Muscle of back (tissue), 13 donors: ENCODE measurements at places on chromosomes 7 and 10. TPM values are rescaled to one million over a fixed set of nuclear protein-coding genes. Genes with fewer than 3 reads are reported as not detected.

The OR2A1 gene
- polyA plus RNA-seq, result 0.19 TPM

DNA sequence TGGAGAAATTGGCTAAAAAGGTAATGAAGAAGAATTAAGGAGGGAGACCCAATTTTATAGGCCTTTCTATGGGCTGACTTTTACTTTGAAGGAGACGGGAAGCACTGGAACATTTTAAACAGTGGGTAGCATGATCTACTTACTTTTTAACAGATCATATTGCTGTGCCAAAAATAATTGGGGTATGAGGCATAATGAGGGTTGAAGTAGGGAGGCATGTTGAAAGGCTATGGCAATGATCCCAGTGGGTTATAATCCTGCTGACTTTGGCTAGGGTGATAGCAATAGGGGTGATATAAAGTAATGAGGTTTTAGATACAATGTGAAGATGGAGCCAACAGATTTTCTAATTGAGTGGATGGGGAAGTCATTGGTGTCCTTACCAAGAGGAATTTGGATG is 73.2 kb downstream of the GPR37 start:
- DNase-seq, result no peak

GRCh38 chr10:84452003-84452402 is 123.6 kb downstream of the CCSER2 start:
- no peak for DNase-seq

- no peak for DNase-seq
Measured at GRCh38 chr10:78467496-78468106, 433.9 kb downstream of the RPS24 start.

DNA sequence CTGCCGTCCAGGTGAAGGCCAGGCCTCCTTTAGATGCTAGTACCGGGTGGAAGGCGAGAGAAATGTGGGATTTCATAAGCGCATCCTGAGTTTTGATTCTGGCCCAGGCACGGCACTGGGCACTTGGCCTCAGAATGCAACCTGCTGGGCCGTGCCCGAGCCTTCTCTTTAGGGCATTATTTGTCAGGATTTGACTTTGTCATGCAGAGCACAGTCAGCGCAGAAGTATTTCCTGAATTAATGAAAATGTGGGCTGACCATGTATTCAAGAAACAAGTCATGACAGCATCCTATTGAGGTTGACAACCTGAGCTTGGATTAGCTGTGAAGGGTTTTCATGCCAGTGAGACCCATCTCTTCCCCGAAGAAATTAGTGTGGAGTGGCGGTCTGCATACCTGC is 34.4 kb downstream of the RCC1L start:
- no peak for DNase-seq

DNA sequence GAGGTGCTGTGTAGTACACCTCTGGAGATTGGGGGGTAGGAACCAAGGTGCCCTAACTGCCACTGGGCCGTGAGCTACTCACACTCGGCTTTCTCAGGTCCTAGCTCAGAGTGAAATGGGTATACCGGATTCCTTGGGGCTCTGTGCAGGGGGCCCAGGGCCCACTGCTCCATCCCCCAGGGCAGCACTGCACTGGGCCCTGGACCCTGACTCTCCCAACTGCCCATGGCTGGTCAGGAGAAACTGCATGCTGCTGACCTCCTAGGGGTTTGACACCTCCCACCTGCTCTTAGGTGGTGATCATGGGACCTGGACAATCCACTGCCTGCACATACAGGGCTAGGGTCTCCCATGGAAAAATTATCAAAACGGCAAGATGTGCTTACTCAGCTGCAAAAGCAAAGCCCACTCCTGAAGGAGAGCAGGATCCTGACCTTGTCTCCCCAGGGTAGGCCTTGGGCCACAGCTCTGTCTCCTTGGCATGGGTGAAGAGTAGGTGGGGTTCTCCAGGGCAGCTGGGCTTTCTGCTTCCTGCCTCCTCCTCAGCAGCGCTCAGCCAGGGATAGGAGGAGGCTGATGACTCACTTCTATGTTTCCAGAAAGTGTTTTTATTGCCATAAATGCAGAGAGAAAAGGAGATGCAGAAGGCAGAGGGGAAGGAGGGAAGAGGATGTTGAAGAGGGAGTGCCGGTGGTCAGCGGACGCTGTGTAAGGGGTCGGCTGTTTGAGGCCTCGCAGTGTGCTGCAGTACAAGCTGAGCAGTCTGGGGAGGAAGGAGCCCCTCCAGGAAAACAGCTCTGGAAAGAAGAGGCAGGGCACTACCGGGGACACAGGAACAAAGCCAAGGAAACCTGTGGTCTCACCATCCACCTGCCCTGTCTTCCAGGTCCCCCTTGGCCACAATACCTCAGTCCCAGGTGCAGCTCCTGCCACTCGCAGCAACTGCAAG is 107.8 kb downstream of the ARHGAP22 start:
- peak; percentile 72 for DNase-seq

GRCh38 chr10:3037182-3037581 is 30.2 kb upstream of the PFKP start:
- no peak for DNase-seq
